ENCODE measurements at places on chromosomes 5 and 9.

DNA sequence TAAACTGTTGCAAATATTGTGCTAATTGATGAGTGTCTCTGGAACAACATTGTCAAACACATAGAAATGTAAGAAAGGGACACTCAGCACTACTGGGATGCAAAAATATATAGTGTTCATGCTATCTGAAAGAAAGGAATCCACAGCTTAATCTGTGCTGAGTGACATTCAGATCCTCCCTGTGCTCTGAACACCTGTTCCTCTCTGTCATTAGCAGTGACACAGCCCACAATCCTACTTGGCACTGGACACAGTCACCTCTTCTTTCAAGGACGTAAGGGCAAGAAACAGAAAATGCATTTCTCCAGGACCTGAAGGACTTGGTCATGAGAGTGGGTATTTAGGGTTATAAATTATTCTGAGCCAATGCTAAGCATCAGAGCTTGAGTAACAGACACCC, 121.4 kb upstream of the SV2C start:
- no peak for DNase-seq

GRCh38 chr5:110757118-110757729, 18.4 kb downstream of the SLC25A46 start:
- peak; percentile 43 for DNase-seq

DNA sequence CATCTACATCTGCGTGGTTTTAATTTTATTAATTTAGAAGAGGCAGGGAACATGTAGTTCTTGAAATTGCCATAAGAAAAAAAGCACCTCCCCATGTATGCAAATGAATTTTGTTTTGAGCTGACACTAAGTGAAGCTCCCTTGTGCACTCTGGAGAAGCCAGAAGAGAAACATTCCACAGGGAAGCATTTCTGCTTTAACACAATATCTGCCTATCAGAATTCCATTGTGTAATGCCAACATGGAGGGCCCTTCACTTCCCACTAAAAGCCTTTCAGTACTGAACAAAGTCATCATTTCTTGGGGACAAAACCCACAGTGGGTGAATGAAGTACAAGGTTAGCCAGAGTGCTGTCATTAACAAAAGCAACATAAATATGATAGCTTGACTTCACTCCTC, 59.7 kb downstream of the PRELID2 start:
- no peak for DNase-seq

- DNase-seq, result no peak
These were observed 25.0 kb upstream of the FREM1 start for GRCh38 chr9:14935106-14935751.
